ENCODE measurements at places on chromosomes 2 and 18. TPM values are rescaled to one million over a fixed set of nuclear protein-coding genes. Genes with fewer than 3 reads are reported as not detected.

The M1AP gene
- polyA plus RNA-seq: not detected

The FLACC1 gene
- polyA plus RNA-seq: 0.64 TPM

The DNER gene
- not detected for polyA plus RNA-seq

The PTH2R gene
- polyA plus RNA-seq: 0.23 TPM

The UGT1A9 gene
- not detected for polyA plus RNA-seq

The MARCHF7 gene
- polyA plus RNA-seq: 141 TPM

The SERPINB11 gene
- polyA plus RNA-seq: not detected

The FAM210A gene
- 16.5 TPM for polyA plus RNA-seq

The PSMG2 gene
- polyA plus RNA-seq: 95.7 TPM

The FRZB gene
- polyA plus RNA-seq: 0.90 TPM

The VWC2L gene
- polyA plus RNA-seq: not detected

The CNDP1 gene
- not detected for polyA plus RNA-seq

The FTCDNL1 gene
- 2.0 TPM for polyA plus RNA-seq

The PCARE gene
- polyA plus RNA-seq: not detected

The ASAP2 gene
- polyA plus RNA-seq: not detected

The LRP1B gene
- polyA plus RNA-seq: not detected

The RSAD2 gene
- polyA plus RNA-seq: 3.3 TPM

The MAP2 gene
- 3.4 TPM for polyA plus RNA-seq

The NETO1 gene
- polyA plus RNA-seq: 1.2 TPM

The BCL2 gene
- polyA plus RNA-seq: 36.2 TPM

The RND3 gene
- polyA plus RNA-seq: not detected

The TANC1 gene
- 0.15 TPM for polyA plus RNA-seq

The BOK gene
- 0.08 TPM for polyA plus RNA-seq

The ZBTB7C gene
- polyA plus RNA-seq: not detected

The FOSL2 gene
- polyA plus RNA-seq: 0.50 TPM

The MC2R gene
- polyA plus RNA-seq: not detected

The RAB6C gene
- polyA plus RNA-seq: not detected

The PREPL gene
- 13.1 TPM for polyA plus RNA-seq

The KIAA2012 gene
- not detected for polyA plus RNA-seq

The IL37 gene
- polyA plus RNA-seq: not detected

The TMEM198 gene
- polyA plus RNA-seq: 0.28 TPM

The CCDC85A gene
- 0.15 TPM for polyA plus RNA-seq

The WDR35 gene
- polyA plus RNA-seq: 1.3 TPM

The KCNF1 gene
- not detected for polyA plus RNA-seq

The HTR2B gene
- not detected for polyA plus RNA-seq

The CAPN14 gene
- polyA plus RNA-seq: 2.9 TPM

The CD8B gene
- polyA plus RNA-seq: 1.1 TPM

The TRAK2 gene
- 33.0 TPM for polyA plus RNA-seq

The CCDC88A gene
- 4.8 TPM for polyA plus RNA-seq

The DYNC1I2 gene
- polyA plus RNA-seq: 28.3 TPM

All from IgD-negative memory B cell (primary cell).